NCI-H187 treated with DMSO at 0.1 percent for 48 hours (cell line): ENCODE measurements at places on chromosomes 16 and 17.

DNA sequence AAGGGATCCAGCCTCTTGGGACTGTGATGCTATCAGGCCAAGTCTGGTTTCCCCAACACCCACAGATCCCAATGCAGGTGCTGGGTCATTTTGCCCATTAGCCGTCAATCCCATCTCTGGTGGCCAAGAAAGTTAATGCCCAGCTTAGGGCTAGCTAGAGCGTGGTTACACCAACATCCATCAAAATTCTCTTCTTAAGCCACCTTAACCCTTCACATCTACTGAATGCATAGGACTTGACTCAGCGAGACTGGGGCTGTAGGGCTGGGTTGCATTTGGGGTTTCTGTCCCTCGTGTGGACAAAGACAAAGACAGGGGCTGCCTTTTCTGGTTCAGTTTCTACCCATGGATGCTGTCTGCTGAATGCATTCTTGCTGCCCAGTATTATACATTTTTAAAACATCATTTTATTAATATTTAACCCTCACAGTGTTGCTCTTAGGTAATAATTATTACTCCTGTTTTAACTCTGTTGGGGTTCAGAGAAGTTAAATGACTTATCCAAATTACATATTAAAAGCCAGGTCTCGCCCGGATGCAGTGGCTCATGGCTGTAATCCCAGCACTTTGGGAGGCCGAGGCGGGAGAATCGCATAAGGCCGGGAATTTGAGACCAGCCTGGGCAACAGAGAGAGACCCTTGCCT, 141.1 kb upstream of the NOL11 start:
- no peak for DNase-seq

- DNase-seq = no peak
Observed at GRCh38 chr16:2223942-2224486, 623 bp downstream of the E4F1 start.

GRCh38 chr17:57699751-57700219, 45.3 kb downstream of the CCDC182 start:
- no peak for DNase-seq

GRCh38 chr16:57039148-57039812, 49.9 kb downstream of the NLRC5 start:
- DNase-seq = no peak

DNA sequence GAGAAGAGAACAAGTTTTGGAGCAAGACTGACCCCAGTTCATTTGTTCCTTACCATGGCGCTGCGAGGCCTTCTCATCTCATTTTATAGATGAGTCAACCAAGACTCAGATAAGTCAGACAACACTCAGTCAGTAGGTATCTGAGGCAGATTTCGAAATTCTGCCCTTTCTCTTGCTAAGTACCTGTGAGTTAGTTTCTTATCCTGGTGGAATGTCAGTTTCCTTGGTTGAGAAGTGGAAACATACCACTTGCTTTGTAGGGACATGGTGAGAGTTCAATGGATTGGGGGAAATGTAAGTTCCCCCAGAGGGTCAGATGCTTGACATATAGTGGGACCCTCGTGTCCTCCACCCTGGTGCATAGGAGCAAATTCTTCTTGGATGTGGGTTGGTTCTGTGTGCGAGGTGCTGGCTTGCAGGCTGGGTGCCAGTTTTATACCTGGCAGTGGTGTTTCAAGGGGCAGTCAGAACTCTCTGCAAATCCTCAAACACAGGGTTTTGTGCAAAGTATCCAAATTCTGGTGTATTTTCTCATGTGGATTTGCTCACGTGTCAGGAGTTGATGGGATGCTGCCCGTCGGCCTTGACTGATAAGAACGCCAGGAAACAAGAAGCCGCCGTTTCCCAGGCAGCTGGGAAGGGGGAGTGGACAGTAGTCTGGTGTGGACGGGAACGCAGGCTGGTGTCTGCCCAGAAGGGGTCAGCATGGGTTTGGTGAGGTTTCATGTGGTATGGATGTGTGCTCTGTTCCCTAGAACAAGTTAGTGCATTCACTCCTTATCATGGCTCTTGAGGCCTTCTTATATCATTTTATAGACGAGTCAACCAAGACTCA, 61.1 kb upstream of the CIBAR2 start:
- DNase-seq = no peak
